ENCODE measurements at places on chromosomes 3 and 15. TPM values are rescaled to one million over a fixed set of nuclear protein-coding genes. Genes with fewer than 3 reads are reported as not detected.

PCLAF gene
- total RNA-seq, result 34.7 TPM

AP3B2 gene
- not detected for total RNA-seq

GRCh38 chr3:175077216-175077615 is 218.1 kb downstream of the NAALADL2 start:
- H3K27ac ChIP-seq, result no peak overlapping the region
- peaks cover 8% of the 10 kb centered on the region for H3K4me1 ChIP-seq
- H3K27me3 ChIP-seq, result no peaks in the 10 kb centered on the region
- DNase-seq, result no peak
- H3K4me3 ChIP-seq, result no peak overlapping the region

DNA sequence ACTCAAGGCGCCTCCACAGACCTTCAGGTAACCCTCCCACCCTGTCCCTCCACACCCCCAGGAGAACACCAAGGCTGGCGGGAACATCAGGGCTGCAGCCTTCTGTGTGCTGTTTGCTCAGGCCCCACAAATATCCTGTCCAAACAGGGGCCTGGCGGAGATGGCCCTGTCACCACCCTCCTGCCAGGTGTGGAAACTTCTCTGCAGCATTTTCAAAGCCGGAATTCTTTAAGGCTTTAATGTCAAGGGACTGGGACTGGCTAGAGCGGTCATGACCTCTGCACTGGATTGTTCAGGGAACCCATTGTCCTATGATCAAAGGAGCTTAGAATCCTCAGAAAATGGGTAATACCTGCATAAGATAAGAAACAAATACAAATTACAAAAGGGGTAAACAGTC is 46.6 kb downstream of the FBLN2 start:
- H3K27me3 ChIP-seq, result no peaks in the 10 kb centered on the region
- H3K36me3 ChIP-seq, result no peaks in the 10 kb centered on the region
- H3K4me3 ChIP-seq, result no peak overlapping the region
- DNase-seq, result no peak
- H3K4me1 ChIP-seq, result peaks cover 28% of the 10 kb centered on the region

GRCh38 chr3:78116874-78117273 is 1077.0 kb downstream of the ROBO2 start:
- H3K4me1 ChIP-seq, result peaks cover 12% of the 10 kb centered on the region
- no peak for DNase-seq
- H3K36me3 ChIP-seq, result no peaks in the 10 kb centered on the region

DNA sequence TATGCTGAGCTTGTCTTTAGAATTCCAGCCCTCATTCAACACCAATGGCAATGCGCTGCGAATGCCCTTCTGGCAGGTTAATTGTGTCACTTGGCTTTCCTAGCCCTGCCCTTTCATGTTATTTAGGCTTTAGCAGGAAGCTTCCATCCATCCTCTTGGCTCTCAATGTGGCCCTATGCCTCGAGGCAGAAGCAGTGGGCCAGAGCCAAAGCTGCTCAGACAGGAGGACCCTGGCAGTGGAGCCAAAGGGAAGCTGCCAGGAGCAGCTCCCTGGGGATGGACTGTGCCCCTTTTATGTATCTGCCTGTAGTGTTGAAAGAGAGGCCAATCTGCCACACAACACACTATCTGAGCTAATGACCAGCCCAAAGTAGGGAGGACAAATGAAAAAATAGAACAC is 376.4 kb downstream of the CTNNB1 start:
- no peak for DNase-seq
- no peak overlapping the region for H3K27ac ChIP-seq
- no peaks in the 10 kb centered on the region for H3K36me3 ChIP-seq
- no peaks in the 10 kb centered on the region for H3K4me1 ChIP-seq
- no peak overlapping the region for H3K4me3 ChIP-seq
- no peaks in the 10 kb centered on the region for H3K27me3 ChIP-seq

GRCh38 chr15:58856086-58856485 is 77.4 kb downstream of the SLTM start:
- no peaks in the 10 kb centered on the region for H3K36me3 ChIP-seq
- peak; percentile 6 for DNase-seq
- H3K27me3 ChIP-seq, result no peaks in the 10 kb centered on the region
- H3K4me3 ChIP-seq, result no peak overlapping the region
- H3K4me1 ChIP-seq, result no peaks in the 10 kb centered on the region

- no peak overlapping the region for H3K4me3 ChIP-seq
- H3K4me1 ChIP-seq, result no peaks in the 10 kb centered on the region
- no peak overlapping the region for H3K27ac ChIP-seq
- no peaks in the 10 kb centered on the region for H3K36me3 ChIP-seq
- no peaks in the 10 kb centered on the region for H3K27me3 ChIP-seq
Measured at GRCh38 chr3:25945366-25945765, 155.5 kb downstream of the OXSM start.

DNA sequence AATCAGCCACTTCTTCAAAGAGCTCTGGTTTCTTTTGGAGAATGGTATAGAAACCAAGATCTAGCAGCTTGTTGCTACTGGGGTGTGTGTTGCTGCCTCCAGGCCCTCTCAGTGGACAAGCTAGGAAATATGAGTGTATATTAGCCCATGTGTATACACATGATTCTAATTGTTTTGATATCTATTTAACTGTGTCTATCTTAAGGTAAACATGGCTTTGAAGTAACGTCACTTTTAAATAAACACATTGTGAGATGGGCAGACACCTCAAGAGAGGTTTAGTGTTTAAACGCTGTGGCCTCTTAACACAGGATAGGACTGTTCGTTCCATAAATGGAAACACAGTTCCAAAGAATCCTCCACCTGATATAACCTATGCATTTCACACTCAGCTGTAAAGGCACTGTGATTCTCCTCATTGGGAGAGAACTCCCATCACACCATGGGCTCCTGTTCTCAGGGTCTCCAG is 87.0 kb downstream of the GMPS start:
- no peak overlapping the region for H3K27ac ChIP-seq
- H3K36me3 ChIP-seq, result no peaks in the 10 kb centered on the region
- no peaks in the 10 kb centered on the region for H3K4me1 ChIP-seq
- H3K4me3 ChIP-seq, result no peak overlapping the region
- H3K27me3 ChIP-seq, result no peaks in the 10 kb centered on the region
- no peak for DNase-seq
